ENCODE measurements at places on chromosomes 16 and 17. TPM values are rescaled to one million over a fixed set of nuclear protein-coding genes. Genes with fewer than 3 reads are reported as not detected.

GRCh38 chr17:6067060-6067459 is 3.1 kb upstream of the WSCD1 start:
- DNase-seq = no peak

DNA sequence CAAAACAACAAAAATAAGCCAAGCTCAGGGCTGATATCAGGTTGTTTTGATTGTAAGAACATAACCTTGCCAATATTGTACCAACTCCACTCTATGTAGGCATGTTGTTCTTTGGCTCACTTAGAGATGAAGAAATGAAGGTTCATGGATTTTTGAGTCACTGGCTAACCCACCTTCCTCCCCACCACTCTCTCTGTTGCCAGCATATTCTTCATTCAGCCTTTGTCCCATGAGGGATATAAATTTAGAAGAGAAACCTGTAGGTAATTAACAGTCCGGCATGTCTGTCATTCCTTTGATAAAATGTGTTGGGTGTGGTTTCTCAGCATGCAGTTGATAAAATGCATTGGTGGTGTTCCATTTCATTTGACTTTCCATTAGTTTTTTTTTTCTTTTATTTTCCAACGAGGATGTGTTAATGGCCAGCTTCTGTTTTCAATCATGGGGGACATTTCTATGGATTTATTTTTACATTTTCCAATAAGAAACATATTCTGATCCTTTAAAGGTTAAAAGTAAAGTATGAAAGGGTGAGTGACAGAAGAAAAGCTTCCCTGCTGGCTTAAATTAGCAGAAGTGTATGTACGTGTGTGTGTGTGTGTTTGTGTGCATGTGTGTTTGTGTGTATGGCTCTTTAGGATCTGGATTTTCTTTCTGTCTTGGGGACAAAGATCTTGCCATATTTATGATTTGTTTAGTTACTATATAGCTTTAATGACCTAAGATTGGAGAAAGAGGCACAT is 166.2 kb upstream of the KCNJ16 start:
- DNase-seq = no peak

DNA sequence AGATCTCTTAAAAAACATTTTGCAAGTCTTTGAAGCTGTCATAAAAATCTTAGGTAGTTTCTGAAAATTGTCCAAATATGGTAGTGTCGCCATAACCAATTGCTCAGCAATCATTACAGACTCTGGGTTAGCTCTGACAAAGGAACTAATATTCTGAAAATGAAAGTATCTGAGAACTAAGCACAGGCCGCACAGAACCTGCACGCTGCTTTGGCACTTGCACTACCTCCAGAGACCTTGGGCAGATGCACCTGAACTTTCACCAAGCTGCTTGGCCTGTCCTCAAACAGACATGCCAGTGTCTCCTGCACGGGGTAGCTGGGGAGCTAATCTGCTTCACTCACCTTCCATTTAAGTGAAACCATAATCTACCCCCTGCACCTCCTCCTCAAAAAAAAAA is 317.0 kb downstream of the MAF start:
- DNase-seq = no peak

PIEZO1 gene
- total RNA-seq = 17.8 TPM

DNA sequence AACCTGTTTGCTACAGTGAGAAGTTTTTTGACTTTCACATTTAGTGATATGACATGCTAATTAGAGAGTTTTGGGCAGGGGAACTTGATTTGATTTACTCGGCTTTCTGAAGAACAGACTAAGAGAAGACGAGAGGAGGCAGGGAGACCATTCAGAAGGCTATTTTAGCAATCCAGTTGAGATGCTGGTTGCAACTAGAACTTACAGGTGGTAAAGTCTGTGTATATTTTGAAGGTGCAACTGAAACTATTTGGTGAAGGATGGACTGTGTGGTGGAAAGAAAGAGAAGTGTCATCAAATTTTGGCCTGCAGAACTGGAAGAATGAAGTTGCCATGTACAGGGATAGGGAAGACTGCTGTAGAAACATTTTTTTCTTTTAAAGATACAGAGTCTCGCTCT is 42.2 kb upstream of the KPNB1 start:
- no peak for DNase-seq

- DNase-seq = peak; percentile 53
These were observed 36.8 kb downstream of the ASPA start for GRCh38 chr17:3512505-3513171.

DNA sequence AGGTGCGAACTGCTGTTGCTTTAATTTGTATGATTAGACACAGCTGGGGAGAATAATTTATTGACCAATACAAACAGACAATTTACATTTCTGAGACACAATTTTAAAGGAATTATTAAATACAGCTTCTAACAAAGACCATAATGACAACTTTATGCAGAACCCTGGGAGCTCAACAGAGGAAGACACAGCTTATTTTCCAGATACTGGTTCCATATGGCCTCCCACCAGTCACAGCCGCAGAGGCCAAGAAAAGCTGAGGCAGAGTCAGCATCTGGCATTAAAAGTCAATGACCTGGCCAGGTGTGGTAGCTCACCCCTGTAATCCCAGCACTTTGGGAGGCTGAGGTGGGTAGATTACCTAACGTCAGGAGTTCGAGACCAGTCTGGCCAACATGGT is 66.1 kb upstream of the BCAR1 start:
- DNase-seq = no peak

- DNase-seq = no peak
These were observed 6.8 kb upstream of the ATP2C2 start for GRCh38 chr16:84361546-84361945.

ADAT1 gene
- total RNA-seq = 82.6 TPM

ABCC6 gene
- 0.77 TPM for total RNA-seq

GRCh38 chr17:27993723-27994310 is 48.7 kb upstream of the NLK start:
- no peak for DNase-seq

DNA sequence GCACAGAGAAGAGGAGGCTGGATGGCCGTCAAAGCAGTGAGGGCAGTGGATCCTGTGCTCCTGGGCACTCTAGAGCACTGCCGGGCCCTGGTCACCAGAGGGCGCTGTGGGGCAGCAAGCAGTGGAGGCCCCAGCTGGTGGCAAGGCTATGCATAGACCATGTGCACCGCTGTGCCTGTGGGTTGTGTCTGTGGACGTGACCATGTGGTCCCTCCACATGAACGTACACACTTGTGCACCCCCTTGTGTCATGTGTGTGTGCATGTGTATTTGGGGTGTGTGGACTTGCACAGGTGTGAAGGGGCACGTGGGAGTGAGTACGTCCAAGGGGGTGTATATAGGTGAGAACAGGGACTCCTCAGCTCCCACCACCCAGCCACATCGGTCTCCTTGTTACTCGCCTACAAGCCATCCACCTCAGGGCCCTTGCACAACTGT is 4.4 kb upstream of the MAP2K3 start:
- peak; percentile 96 for DNase-seq

GRCh38 chr16:74188856-74189255 is 107.8 kb upstream of the PSMD7 start:
- no peak for DNase-seq

DNA sequence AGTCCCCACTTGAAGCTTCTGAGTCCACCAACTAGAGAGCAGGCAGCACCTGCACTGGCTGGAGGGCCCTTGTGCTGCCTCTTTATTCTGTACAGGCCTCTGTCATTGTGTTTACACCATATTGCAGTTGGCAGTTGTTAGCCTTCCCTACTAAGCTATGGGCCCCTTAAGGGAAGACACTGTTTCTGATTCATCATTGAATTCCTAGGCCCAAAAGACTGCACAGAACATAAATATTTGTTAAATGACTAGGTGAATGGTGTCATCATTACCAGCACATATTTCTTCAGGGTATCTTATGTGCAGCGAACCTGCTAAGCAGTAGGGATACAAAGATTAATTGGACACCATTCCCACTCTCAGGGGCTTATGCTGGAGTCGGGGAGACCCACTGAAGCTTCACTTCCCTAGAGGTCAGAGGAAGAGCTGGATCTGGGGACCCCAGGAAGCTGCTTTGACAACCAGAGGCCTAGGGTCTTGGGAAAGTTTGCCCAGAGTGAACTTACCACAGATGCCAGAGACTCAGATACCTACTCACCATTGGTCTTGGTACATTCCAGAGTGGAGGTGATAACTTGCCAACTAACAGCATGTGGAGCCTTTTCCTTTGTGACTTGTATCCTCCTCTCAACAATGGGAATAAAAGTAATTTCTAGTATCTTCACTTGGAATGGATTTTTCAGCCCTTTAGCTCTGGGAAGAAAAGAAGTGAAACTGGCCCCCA is 28.7 kb upstream of the DDX52 start:
- no peak for DNase-seq

- DNase-seq = no peak
These were observed 138.7 kb downstream of the ANKFN1 start for GRCh38 chr17:56292010-56292409.

DNA sequence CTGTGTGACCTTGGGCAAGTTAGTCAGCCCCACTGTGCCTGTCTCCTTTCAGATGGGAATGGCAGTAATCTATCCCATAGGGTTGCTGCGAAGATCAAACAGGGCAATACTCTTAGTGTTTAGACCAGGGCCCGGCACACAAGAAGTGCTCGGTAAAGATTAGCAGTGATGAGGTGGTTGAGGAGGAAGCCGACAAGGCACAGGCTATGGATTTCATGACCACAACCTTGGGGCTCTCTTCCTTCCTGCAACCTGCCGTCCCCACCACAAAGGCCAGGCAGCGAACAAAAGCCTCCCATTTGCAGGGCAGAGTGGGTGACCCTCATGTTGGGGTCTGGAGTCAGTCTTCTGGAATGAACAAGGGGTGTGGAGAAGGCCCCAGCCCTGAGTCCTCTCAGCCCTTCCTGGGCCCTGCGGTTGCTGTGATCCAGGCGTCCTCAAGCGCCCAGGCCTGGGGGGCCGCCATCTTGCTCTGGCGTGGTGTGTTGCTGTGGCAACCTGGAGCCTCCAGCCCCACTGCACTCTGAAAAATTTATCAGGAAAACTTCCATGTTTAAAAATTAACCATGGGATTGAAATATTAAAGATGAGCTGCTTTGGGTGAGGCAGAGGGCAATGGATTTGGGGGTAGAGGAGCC is 9.8 kb downstream of the ADAM11 start:
- DNase-seq = no peak

DNA sequence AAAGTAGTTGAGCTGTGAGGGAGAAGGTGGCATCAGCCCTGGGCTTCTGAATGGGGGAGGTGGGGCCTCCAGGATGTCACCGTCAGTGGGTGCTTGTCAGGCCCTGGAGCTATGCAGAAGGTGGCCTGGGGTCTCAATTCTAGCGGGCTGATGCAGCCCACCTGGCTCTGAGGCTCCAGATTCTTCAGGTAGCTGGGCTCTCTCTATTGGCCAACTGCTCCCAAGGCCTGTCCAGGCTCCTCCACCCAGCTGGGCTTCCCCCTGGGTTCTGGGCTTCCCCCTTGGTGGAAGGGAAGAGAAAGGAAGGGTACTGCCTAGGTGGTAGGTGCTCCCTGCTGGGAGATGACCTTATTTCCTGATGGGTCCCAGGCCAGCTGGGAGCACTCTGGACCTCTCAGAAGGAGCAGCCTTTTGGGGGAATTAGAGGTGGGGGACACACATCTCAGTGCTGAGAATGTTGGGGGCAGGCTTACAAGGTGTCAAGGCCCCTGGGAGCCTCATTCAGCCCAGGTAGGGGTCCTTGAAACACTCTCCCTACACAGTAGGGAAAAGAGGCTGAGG is 1728.3 kb downstream of the TP53TG3F start:
- DNase-seq = no peak

DNA sequence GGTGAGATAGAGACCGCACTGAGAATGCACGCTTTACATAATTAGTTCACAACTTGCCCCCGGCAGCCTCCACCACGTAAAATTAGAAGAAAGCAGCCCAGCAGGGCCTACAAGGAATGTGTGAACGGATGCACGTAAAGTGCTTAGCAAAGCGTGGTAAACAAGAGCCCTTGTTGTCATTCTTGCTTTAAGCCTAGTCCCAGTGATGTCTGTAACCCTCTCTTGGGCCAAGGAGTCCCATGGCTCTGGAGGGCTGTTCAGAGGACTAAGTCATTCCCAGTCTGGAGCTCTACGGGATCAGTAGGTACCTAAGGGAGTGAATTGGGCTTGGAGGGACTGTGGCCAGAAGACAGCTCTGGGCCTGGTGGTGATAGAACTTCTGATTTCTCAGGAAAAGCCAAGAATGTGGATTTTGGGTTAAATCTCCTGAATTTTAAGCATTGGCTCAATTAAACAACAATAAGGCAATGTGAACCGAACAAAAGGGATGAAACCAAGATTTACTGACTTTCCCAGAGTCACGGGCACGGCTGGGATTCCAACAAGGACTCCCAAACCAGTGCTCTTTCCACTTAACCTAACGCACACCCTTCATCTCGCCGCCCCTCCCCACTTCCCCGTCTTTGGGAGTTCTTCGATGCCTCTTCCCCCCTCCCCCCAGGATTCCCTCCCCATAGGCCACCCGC is 775 bp upstream of the CHP2 start:
- no peak for DNase-seq

DNA sequence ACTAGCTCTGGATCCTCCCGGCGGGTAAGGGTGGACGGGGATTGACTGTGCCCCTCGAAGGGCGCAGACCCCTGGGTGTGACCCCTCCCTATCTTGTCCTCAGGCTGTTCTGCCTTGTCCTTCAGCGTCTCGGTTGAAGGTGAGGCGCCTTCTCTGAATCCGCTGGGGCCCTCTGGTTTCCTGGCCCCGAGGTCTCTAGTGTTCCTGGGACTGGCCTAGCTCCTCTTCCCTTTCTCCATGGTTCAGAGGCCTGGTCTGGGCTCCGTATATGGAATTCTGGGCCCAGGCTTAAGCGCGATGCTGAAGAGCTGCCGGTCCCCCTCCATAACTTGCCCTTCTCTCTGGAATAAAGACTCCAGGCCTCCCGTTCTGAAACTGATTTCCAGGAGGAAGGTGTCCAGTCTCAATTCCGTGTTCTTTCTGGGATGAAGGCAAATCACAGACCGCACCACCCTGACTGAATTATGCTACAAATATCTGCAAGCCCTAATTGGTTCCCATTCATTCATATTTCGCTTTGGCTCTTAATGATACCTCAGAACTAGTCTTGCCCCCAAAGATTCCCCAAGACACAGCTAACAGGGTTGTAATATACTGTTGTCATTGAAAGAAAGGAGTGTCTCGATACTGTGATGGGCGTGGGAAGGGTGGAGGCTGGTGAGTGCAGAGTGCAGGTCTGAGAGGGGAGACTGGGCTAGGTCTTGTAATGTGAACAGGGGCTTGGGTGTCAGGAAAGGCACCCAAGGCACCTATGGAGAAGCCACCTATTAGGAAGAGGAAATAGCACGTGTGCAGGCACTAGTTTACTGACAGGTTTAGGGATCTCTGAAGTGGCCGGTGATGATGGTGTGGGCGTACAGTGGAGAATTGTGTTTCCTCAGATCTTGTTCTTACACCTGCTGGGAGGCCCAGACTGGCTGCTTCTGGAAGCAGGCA is 851 bp downstream of the EDC4 start:
- DNase-seq = peak; percentile 17

MYLK3 gene
- 1.0 TPM for total RNA-seq

DNA sequence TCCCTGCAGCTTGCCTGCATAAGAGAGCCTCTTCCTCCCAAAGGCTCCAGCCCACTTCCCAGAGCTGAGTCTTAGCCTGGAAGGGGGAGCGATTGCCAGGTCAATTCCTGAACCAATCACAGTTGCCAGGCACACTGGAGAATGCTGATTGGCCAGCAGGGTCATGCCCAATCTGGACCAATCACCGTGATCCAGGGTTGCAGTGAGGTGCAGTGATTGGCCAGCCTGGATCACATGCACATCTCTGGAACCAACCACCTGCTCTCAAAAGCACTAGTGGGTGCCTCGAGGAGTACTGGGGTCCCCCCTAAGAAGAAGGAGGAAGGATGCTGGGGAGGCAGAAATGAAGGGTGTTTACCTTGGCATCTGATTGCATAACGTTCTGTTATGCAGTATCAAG is 18.4 kb downstream of the NAGPA start:
- no peak for DNase-seq

TPSAB1 gene
- not detected for total RNA-seq

All from neural crest cell (in vitro differentiated cells).